ENCODE measurements at places on chromosomes 12 and 14.

DNA sequence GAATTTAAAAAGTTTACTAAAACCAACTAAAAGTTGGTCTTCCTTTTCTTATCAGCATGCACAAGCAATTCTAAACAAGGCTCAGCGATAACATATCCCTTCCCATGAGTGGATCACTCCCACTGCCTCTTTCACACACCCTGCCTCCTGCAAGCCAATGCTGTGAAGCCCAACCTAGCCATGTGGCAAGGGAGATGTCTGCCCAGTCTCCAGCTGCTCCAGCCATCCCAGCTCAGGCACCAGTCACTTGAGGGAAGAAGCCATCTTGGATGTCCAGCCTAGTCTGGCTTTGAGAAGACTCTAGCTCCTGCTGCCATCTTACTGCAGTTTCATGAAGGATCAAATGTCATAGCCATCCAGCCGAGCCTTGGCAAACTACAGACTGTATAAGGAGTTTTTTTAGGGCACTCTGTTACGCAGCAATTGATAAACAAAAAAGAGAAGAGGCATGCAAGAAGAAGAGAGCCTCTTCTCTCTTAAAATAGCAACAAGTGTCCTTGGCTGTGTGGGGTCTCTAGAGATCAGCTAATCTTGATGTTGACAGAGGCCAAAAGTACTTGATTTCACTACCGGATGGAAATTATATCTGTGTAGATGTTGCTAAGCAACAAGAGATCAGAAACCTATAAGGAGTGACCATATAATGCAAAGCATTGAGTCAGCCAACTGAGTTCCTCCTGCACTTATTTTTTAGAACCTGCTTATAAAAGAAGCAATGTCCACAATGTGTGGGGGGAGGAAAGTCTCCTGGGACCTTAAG, 108.9 kb downstream of the PTCSC3 start:
- peak; percentile 16 for DNase-seq

- DNase-seq, result no peak
Measured at GRCh38 chr14:89098254-89098653, 273.8 kb downstream of the TTC8 start.

DNA sequence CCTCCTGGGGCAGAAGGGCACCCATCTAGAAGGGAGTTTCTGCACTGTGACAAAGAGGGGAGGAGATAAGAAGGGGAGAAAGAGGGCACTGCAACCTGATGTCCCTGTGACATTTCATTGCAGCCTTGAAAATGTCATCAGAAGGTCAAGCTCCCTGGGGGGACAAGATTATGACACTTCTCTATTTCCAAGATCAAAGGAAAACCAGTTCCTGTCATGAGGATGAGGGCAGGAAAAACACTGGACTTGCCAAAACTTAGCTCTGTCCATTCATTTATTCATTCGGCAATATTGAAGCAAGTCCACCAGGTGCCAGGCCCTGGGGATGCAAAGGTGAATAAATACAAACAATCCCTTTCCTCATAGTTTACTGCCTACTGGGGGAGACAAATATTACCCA, 138.4 kb upstream of the CDKN3 start:
- DNase-seq, result no peak

GRCh38 chr14:69464379-69464778, 20.1 kb upstream of the PLEKHD1 start:
- no peak for DNase-seq

GRCh38 chr12:54358191-54358944, 5.9 kb downstream of the GPR84 start:
- DNase-seq, result peak; percentile 65

GRCh38 chr14:64801046-64801445, 78.7 kb downstream of the SPTB start:
- no peak for DNase-seq

DNA sequence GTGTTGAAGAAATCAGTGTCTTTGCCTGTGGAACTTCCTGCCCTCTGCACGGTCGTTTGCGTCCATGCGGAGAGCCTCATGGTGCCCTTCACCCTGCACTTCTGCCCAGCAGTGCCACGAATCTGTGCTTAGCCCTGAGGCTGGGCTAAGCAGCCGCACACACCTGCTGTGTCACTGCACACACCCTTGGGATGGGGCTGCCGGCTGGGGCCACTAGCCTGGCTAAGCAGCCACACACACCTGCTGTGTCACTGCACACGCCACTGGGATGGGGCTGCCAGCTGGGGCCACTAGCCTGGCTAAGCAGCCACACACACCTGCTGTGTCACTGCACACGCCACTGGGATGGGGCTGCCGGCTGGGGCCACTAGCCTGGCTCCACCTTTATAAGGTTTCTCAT, 188.5 kb downstream of the KIF26A start:
- DNase-seq, result peak; percentile 5

DNA sequence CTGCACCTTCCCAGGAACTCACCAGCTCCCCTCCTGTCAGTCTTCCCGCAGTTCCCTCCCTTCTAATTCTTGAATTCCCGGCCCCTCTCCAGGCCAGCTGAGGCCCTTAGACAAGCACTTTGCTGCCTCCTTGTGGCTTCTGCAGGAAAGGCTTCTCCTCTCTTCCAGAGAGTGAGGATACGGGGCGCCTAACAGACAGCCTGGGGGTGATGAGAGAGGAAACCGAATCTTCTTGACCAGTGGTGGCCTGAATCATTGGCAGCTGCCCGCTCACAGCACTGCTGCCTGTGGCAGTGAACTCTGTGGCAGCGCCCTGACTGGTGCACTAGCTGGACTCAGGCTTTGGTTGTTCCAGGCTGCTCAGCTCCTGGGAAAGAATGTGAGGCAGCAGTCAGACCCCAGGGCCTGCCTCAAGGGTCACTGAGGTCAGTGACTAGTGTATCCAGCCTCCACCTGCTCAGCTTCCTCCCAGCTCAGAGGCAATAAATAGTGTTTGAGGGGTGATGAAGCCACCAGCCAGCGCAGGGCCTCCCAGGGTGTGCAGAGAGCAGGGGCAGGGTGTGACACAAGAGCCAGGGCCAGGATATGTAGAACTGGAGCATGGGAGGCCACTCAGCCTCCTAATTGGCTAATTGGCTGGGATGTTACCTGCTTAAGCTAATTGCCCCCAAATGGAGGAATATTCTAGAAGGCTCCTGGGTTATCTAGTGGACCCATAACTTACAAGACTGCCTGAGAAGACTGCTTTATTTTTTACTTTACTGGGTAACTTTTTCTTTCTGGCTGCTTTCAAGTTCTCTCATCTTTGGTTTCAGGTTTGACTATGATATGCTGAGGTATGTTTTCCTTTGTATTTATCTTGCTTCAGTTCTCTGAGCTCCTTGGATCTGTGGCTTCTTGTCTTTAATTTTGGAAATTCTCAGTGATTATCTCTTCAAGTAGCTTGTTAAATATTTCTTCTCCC, 12.9 kb upstream of the MCRS1 start:
- peak; percentile 92 for DNase-seq

DNA sequence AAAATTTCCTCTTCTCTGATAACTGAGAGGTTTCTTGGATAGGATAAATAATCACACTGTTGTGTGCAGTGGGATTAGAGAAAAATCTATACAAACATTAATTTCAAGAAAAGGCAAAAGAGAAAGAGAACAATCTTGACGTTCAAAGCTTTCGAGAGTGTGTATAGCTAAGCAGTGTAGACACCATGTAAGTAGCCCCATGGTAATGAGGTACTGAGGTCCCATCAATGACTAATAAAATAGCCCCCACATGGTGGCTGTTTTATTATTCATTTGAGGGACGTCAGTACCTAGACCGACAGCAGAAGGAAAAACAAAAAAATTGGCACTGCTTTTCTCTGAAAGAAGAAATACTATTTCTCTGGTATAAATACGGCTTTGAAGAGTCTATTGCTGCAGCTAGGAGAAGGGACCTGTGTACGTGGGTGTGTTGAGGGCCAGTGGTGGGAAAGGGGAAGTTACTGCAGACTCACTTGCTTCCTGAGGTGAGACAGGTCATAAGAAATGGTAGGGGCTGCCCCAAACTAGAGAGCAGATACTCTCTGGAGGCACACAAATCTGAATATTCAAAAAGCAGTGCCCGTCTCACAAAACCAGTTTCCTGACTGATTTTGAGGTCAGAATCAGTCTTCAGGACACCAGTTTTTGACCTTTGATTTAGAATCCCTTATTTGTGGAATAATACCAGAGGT, 339.8 kb downstream of the EMP1 start:
- no peak for DNase-seq

DNA sequence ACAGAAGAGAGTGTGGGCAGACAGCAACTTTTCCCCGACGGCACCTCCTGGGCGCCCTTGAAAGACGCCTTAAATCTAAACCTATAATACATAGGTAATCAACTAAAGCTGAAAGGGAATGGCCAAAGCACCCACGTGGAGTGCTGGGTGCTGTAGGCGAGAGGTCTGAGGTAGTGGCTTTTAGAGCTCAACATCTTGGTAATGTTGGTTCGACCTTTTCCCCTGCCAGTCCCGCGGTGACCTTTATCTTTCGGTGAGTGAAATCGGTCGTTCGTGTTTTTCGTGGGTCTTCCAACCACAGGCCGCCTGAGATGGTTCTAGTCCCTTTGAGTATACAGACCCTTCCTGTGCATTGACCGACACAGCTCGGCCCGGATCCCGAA, 9.1 kb downstream of the OR6S1 start:
- DNase-seq, result no peak

- no peak for DNase-seq
Measured at GRCh38 chr12:132478845-132479244, 11.1 kb upstream of the FBRSL1 start.

GRCh38 chr14:33777681-33778080, 173.2 kb downstream of the EGLN3 start:
- peak; percentile 26 for DNase-seq

- peak; percentile 69 for DNase-seq
Measured at GRCh38 chr14:44165286-44165685, 341.8 kb downstream of the FSCB start.

- no peak for DNase-seq
Measured at GRCh38 chr14:100453930-100454329, 130.8 kb downstream of the SLC25A47 start.

DNA sequence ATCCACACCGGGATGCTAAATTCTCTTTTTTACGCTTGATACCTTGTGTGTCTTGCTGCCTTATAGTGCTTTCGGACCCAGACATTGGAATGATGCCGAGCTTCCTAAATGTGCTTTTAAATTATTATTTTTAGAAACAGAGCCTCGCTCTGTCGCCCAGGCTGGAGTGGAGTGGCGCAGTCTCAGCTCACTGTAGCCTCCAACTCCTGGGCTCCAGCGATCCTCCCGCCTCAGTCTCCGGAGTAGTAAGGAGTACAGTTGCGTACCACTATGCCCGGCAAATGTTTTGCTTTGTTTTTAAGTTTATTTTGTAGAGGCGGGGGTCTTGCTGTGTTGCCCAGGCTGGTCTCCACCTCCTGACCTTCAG, 489 bp upstream of the EML5 start:
- DNase-seq, result no peak

DNA sequence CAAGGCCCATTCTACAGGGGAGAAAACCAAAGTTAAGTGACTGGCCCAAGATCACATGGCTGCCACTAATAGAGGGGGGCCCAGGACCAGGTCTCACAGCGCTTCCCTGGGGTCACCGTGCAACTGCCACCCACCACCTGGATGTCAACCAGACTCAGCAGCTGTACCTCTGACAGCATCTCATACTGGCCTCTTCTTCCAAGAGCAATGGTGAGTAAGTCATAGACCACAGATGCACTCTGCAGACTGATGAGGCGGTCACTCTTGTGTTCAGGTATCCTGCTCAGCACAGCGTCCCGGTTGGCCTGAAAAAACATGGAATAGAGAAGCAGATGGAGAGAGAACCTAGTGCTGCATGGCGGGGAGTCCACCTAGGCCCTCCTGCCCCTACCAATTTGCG, 139.9 kb downstream of the TTC7B start:
- no peak for DNase-seq

DNA sequence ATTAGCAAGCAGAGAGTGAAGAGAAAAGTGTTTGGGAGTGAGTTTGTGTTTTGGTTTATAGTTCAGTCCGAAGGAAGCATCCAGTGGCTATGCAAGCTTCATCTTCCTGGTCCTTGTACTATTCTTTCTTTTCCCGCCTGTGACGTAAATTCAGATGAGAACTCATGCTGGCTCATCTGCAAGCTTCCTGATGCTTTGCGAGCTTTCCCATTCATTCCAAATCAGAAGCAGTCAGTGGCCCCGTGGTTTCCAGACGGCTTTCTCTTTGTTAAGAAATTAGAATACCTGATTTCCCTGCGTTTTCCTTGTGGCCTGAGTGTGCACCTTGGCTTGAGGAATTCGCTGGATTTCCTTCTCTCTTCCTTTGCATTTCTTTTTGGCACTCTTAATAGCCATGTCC, 89.5 kb downstream of the TESC start:
- DNase-seq, result no peak

DNA sequence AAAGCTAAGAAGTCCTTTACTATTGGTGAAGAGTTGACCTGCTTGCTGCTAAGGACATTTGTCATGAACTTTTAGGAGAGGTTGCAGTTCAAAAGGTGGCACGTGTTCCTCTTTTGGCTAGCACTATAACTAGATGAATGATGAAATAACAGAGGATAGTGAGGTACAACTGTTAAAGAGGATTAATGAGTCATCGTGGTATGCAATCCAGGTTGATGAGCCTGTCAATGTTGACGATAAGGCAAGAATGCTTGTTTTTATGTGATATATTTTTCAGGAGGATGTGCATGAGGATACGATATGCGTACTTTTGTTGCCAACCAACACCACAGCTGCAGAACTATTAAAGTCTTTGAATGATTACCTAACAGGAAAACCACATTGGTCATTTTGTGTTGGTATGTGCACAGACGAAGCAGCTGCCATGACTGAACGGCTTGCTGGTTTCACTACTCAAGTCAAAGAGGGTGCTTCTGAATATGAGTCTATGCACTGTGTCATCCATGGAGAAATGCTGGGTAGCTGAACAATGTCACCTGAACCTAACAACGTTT, 10.6 kb downstream of the CEP128 start:
- DNase-seq, result no peak

DNA sequence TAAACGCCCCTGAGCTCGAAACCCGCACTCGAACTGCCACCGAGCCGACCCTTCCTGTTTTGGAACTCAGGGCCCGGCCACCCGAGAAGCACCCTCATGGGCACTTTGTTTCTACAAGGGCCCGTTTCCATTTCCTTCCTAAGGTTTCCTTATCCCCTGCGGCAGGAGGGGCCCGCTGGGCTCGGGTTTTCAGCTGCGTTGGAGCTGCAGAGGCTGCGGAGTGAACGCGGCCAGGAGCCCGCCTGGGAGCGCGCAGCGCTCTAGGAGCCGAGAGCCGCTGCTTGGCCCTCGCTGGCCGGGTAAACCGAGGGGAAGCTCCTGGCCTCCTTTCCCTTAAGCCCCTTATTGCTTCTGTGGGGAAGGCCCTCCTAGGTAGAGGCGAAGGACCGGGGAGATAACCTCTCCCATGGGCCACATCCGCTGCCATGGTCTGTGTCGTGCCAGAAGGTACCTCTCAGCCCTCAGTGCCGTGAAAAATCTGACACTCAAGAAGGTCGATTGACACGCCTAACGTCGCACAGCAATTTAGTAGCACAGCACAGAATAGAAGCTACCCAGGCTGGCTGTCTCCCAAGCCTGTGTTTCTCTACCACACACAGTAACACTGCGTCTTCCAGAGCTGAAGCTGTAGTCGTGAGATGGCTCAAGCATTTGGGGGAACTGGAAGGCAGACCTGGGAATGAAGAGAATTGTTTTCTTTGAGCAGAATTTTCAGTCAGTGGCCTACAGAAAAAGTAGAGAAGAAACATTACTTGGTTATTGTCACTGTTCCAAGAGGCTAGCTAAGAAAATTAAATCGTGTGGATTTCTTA, 12.9 kb upstream of the CALM1 start:
- DNase-seq, result peak; percentile 79
